NCI-H1048 (cell line): ENCODE measurements at places on chromosomes 2 and 18.

GRCh38 chr2:208669394-208669793 lies 262.8 kb downstream of the PTH2R start:
- no peak for DNase-seq

GRCh38 chr2:54483426-54483825 lies 27.3 kb downstream of the SPTBN1 start:
- DNase-seq: no peak

DNA sequence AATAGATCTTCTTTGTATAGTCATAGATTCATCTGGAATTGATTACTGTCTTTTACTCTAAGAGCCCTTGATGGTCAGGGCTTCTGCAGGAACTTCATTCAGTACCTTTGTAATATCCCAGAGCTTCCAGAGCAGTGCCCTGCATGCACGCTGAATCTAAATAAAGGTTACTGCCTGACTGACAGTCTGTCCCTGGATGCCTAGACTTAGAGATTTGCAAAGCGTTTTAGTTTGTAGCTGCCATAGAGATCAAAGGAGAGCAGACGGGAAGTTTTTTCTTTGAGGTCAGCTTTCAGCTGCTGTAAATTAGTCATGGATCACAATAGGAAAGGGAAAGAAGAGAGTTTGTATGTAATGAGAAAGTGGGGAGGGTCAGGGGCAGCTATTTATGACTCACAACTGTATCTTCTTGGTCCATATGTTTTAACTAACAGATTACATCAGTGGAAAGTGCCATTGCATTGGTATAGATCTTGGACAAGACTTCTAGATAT lies 45.2 kb upstream of the NYAP2 start:
- no peak for DNase-seq

GRCh38 chr2:24105816-24106215 lies 17.3 kb downstream of the PFN4 start:
- no peak for DNase-seq

DNA sequence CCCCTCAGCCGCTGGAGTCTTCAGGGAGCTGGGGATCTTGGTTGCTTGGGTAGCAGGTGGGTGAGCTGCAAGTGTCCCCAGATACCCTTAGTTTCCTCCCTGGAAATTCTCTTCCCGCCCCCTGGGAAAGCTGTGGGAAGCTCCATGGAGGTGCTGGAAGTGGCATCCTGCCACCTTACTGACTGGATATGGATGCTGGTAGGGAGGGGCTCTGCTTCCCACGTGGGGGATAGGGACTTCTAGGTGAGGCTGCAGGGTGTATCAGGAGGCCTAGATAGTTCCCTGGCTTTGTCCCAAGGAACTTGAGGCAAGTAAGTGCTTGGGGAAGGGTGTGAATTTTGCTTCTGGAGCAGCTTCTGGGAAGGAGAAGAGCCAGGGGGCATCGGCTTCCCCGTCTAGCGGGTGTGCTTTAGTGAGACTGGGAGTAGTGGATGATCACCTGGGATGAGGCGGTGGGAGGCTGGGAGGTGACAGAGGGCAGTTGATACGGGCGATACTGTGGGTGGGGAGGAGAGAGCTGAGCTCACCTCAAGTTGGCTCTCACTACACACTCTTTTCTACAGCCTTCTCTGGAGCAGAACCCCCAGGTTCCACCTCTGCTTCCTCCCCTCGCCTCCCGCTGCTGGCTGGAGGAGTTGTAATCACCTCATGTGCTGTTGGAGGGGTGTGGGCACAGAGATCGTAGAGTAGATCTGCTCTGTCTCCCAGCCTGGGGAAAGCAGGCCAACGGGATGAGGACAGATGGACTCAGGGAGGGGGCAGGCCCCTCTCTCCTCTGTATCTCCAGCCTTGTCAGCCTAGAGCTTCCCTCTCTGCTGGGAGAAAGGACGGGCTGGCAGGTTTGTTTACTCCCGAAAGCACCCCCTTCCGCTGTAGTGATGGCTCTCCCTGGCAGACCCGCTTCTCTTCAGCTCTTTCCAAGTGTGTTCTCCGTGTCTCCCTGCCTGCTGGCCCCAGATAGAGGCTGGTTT lies 19.8 kb downstream of the TET3 start:
- no peak for DNase-seq

GRCh38 chr2:65766768-65767267 lies 334.4 kb upstream of the SPRED2 start:
- no peak for DNase-seq

- DNase-seq: no peak
These were observed 223.3 kb downstream of the MC4R start for GRCh38 chr18:60149316-60149715.

DNA sequence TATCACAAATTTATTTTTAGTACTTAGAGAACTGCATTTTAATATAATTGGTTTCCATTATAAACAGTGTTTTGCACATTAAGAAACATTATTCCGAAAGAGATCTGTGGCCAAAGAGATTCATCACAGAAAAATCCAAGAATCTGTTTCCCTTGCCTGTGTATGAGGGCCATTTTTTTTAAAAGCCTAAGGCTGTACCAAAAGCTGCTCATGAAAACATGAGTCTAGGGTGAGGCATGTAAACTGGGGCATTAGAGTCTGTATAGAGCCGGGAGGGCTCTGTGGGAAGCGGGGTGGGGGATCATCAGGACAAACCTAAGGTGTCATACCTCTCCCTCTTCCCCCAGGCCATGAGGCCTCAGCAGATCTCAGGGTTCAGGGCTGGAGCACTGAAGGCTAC lies 223.8 kb downstream of the FBXO15 start:
- no peak for DNase-seq

DNA sequence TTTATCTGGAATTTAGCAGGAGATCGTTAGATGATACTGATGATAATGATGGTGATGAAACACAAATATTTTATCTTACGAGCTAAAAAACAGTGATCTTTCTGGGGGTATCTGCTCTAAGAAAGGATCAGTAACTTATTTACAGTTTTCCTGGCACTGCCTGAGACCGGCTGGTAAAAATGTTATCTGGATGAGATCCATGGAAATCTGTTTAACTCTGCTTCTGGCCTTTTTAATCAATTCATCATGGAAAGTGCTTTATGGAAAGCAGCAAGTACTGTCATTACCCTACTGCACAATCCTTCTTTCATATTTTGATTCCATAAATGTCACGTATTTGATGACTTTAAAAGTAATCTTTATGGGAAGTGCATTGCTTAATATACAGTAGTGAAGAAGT lies 612.7 kb upstream of the GCFC2 start:
- DNase-seq: no peak

- no peak for DNase-seq
These were observed 1.4 kb upstream of the LAPTM4A start for GRCh38 chr2:20052861-20053281.

DNA sequence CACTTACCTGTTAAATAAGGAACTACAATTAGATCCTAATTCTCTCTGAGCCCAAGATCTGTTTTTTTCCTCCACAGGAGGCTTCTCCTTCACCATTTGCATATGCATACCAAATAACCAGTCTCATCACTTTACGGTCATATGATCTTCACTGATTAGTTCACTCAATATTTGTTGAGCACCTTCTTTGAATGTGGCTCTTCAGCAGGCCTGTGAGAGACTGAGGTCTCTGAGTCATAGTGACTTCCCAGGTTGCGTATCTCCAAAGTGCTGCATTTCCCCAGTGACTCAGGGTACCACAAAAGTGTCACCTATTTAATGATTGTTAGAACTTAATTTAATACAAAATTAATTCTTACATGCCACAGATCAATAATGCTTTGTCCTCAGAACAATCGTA lies 108.8 kb upstream of the TRIB2 start:
- DNase-seq: no peak

- DNase-seq: no peak
These were observed 76.5 kb downstream of the BABAM2 start for GRCh38 chr2:27967076-27967475.
